Diencephalon (tissue), 1 donor: ENCODE measurements at places on chromosomes 5 and 9. TPM values are rescaled to one million over a fixed set of nuclear protein-coding genes. Genes with fewer than 3 reads are reported as not detected.

Gene PSD2
- total RNA-seq, result 36.9 TPM

Gene PCDHAC2
- total RNA-seq, result 47.1 TPM

Gene TMEM232
- 39.9 TPM for total RNA-seq

Gene IL9
- not detected for total RNA-seq

Gene PCDHB10
- 22.4 TPM for total RNA-seq

Gene TMEM252
- total RNA-seq, result not detected

Gene ZNF169
- 6.5 TPM for total RNA-seq

Gene PTPRD
- total RNA-seq, result 248 TPM

Gene LPAR1
- total RNA-seq, result 25.8 TPM

Gene LVRN
- total RNA-seq, result 1.8 TPM

Gene CCDC192
- total RNA-seq, result not detected

Gene SLC4A9
- total RNA-seq, result 0.23 TPM

Gene SLC25A2
- total RNA-seq, result 0.23 TPM

Gene ANKRD31
- 1.2 TPM for total RNA-seq

Gene ZSWIM6
- 40.1 TPM for total RNA-seq

Gene TNIP1
- 16.8 TPM for total RNA-seq

Gene SLC25A46
- total RNA-seq, result 145 TPM

Gene PFN3
- not detected for total RNA-seq

Gene GLDC
- total RNA-seq, result 26.3 TPM

Gene RNF208
- 1.8 TPM for total RNA-seq

Gene KCNV2
- not detected for total RNA-seq

Gene SCGB3A1
- total RNA-seq, result not detected

Gene ZNF483
- total RNA-seq, result 65.7 TPM

Gene PCDHGC5
- 9.5 TPM for total RNA-seq

Gene RLN2
- 1.4 TPM for total RNA-seq

Gene CDH9
- 57.4 TPM for total RNA-seq

Gene MAST4
- total RNA-seq, result 30.2 TPM

Gene CFAP157
- total RNA-seq, result 3.0 TPM

Gene OBP2B
- not detected for total RNA-seq

Gene ADRB2
- total RNA-seq, result 2.1 TPM

Gene ACOT12
- total RNA-seq, result 5.1 TPM

Gene MARVELD2
- total RNA-seq, result 3.0 TPM

Gene FOXD4
- 1.6 TPM for total RNA-seq

Gene KIF4B
- 0.46 TPM for total RNA-seq

Gene PCDHB4
- total RNA-seq, result 5.3 TPM

Gene POU4F3
- total RNA-seq, result not detected

Gene CDH18
- total RNA-seq, result 69.4 TPM

Gene LCN12
- 0.46 TPM for total RNA-seq

Gene PRRT1B
- total RNA-seq, result not detected

Gene TEX10
- 37.1 TPM for total RNA-seq

Gene IL3
- not detected for total RNA-seq

Gene FAM81B
- 14.8 TPM for total RNA-seq

Gene SLC6A18
- total RNA-seq, result not detected

Gene ADGRD2
- total RNA-seq, result 0.46 TPM

Gene TLE1
- 60.2 TPM for total RNA-seq

Gene CNOT6
- 35.8 TPM for total RNA-seq

Gene PAEP
- not detected for total RNA-seq

Gene LRRC19
- total RNA-seq, result not detected

Gene PMPCA
- 32.5 TPM for total RNA-seq

Gene PPP3R2
- total RNA-seq, result 0.92 TPM

Gene INSL4
- not detected for total RNA-seq
